ENCODE measurements at places on chromosomes 16 and 17.

- no peak for DNase-seq
Measured at GRCh38 chr17:67982034-67982640, 14.1 kb downstream of the C17orf58 start.

DNA sequence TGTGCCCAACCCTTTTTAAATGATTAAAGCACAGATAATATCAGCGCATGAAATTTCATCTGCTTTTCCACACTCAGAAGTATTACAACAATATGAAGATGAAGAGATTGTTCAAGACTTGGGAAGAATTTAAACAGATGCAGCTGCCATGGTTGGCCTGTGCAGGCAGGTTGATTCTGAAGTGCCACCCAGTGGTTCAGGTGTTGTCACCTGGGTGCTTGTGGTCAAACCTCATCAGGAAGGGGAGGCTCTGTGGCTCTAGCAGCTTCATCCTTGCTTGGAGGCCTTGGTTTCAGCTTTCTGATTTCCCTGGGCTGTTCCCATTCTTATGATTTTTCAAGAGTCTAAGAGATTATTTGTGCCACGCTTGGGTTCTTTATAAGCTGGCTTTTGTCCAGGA is 22.2 kb upstream of the CLEC18C start:
- DNase-seq = peak; percentile 69

- no peak for DNase-seq
Measured at GRCh38 chr17:57210972-57211411, 45.3 kb upstream of the MSI2 start.

DNA sequence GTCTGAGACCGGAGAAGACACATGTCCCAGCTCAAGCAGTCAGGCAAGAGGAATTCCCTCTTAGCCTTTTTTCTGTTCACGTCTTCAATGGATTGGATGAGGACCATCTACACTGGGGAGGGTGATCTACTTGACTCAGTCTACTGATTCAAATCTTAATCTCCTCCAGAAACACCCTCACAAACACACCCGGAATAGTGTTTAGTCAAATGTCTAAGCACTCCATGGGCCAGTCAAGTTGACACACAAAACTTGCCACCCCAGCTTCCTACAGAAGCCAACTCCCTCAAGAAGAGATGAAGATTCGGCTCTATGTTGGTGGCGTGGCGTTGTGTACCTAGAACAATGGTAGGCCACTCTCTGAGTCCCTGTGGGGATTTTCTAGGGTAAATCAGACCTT is 22.5 kb upstream of the NKD1 start:
- DNase-seq = no peak

DNA sequence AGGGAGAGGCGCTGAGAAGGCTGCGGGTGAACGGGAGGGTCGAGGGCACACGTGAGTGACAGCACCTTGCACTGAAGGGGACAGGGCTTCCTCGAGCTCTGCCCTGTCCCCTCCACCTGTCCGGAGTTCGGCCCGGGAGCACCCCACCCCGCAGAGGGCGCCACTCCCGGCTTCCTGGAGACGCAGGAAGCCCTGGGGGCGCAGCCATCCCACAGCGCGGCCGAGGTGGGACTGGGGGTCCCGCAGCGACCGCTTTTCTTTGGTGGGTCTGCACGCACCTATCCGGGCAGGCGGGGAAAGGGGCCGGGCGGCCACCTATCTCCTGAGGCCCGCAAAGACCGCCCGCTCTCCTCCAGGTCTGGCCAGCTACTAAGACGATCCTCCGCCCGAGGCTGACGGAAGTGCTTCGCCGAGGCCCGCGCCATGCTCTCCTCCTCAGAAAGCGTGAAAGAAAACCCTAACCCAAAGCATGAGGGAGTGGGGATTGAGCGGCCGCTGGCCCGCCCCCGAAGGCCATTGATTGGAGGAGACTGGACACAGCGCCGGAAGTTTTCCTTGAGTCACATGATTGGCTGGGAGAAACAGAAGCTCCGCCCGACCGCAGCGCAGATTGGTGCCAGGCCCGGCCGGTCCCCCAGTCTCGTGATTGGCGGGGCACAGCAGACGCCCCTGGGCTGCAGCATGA is 34.4 kb downstream of the DDX19A start:
- peak; percentile 90 for DNase-seq

GRCh38 chr17:73247726-73248125 is 14.0 kb downstream of the CPSF4L start:
- DNase-seq = no peak

- DNase-seq = no peak
Measured at GRCh38 chr16:15034266-15035162, 21.4 kb downstream of the NTAN1 start.

- no peak for DNase-seq
Measured at GRCh38 chr16:88738151-88739084, 32.1 kb downstream of the CTU2 start.

- DNase-seq = no peak
Measured at GRCh38 chr16:49278944-49279725, 2.5 kb downstream of the CBLN1 start.
